ENCODE measurements at places on chromosomes 5 and 9.

DNA sequence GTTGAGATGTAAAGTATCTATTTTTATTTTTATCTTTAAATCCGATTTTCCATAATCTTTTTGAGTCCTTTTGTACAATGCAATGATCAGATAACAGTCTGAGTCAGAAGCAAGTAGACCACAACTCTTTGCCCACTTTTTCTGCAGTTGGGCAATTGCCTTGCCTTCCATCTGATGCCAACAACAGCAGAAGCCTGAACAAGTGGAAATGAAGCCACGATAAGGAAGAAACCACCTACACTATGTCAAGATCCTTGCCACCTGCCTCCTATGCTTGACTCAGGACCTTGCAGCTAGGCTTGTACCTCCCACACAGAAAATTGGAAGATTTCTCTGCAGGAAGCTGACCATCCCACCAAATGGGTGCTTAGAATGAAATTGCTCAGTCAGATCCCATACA is 78.6 kb downstream of the ANXA1 start:
- DNase-seq: no peak

GRCh38 chr5:42074353-42074752 is 149.3 kb downstream of the FBXO4 start:
- no peak for DNase-seq

- no peak for DNase-seq
Measured at GRCh38 chr5:154899151-154899816, 38.7 kb downstream of the GEMIN5 start.

GRCh38 chr9:88511906-88512305 is 23.1 kb upstream of the NXNL2 start:
- DNase-seq: no peak

GRCh38 chr9:119418721-119419120 is 49.5 kb upstream of the BRINP1 start:
- no peak for DNase-seq
